ENCODE measurements at places on chromosomes 5 and 9.

DNA sequence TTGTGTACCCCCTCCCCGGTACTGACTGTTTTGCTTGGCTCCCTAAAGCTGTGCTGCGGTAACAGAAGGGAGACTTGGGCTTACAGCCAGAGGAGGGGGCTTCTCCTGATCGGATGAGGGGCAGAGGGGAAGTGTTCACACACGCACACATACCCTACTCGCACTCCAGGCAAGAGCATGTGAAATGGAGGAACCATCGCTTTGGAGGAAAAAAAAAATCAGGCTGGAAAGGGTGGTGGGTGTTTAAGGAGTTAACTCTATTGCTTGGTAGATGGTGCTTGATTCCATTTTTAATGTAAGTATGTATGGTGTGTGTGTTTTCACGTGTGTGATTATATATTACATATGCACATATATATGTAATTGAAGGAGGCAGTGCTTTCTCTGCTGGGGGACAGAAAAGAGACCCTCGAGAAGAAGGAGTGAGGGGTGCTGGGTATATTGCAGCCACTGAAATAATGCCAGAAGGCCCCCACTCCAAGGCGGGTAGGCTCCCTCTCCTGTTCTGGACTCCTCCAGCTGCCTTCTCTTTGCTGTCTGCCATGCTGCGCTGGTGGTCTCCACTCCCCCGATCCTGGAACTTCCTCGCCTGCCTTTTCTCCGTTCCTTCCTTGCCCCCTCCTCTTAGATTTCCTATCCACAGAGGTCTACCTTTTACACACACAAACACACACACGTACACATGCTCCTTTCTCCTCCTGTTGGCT is 721 bp downstream of the GRIA1 start:
- DNase-seq = no peak

GRCh38 chr5:92909602-92909962 is 671.4 kb downstream of the NR2F1-AS1 start:
- no peak for DNase-seq

DNA sequence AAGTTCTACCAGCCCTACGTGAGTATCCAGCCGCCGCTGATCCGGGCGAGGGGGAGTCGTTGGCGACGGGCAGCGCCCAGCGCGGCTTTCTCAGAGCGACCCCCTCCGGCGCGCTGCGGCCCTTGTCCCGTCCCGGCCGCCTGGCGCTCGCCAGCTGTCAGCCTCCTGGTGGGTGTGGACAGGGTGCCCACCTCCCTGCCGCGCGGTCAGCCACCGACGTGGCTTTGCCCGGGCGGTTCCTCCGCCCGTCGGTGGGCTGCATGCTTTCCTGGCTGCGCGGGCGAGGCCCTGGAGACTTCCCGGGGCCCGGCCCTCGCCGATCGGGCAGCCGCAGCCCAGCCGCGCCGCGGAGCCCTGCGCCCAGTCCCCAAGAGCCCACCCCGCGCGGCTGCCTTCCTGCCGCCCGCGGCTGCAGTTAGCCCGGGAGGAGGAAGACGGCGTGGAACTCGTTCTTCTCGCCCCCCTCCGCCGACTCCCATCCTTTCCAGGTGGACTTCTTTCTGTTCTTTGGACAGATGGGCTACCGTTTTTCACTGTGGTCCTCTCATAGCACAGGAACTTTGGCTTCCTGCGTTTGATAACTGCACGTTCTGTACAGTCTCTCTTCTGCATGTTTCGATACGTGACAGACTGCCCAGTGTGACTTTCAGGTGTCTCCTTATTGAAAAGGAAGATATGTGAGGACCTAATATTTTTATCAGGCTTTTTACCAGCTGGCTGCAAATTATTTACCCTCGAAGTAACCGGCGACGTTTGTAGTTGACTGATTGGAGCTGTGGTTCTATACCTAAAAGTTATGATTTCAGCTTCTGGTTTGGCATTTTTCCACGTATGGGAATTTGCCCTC is 577 bp downstream of the AP3S1 start:
- no peak for DNase-seq

DNA sequence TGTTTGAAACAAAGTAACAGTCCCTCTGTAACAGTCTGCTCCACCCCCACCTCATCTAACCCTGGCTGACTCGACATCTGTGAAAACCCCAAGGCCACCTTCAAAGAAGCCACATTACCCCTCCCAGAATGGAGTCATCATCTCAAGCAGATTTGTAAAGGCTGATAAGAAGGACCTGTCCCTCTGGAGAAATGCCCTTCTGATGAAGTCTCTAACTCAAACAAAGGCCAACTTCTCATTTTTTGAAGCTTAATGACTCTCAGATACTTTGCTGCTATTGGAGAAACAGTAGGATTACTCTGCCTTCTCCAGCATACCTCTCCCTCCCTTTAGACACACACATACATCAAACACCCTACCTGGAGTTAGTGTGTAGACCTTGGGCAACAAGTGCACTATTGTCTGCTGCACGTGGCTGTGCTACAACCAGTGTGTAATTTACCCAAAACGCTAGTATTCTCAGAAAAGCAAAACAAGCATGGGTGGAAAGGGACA is 5.3 kb upstream of the SUSD1 start:
- DNase-seq = no peak

DNA sequence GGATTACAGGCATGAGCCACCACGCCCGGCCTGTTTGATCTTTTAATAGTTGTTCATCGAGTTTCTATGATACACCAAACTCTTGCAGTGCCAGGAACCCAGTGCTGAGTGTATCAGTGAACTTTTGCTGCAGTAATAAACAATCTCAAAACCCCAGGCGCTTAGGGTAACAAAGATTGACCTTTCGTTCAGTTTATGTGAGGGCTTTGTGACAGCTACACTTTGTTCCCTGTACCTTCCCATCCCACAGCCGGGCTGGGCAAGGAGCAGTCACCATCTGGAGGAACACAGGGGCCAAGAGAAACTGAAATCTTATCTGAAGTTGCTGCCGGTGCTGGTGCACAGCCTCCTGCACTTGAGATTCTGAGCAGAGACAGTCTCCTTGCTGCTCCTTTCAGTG is 17.2 kb upstream of the WNK2 start:
- DNase-seq = no peak

- DNase-seq = no peak
These were observed 291.9 kb downstream of the KCTD16 start for GRCh38 chr5:144462577-144462976.

- DNase-seq = peak; percentile 61
These were observed 29.1 kb upstream of the LRRC14B start for GRCh38 chr5:162190-162564.

DNA sequence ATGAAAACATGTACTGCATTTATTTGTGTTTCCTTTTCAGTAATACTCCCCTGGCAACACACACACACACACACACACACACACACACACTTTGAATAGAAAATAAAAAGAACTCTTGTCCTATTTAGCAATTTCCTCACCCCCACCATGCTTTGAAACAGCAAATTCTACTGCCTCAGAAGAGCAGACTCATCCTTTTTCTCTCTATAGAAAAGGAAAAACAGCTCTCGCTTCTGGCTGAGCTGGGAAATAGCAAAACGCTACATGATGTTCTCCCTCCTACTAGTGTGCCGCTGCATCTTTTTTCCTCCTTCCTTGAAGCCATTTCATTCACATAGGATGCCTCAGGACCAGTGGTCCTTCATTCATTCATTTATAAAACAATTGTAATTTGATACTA is 453.6 kb downstream of the CSNK1G3 start:
- no peak for DNase-seq

DNA sequence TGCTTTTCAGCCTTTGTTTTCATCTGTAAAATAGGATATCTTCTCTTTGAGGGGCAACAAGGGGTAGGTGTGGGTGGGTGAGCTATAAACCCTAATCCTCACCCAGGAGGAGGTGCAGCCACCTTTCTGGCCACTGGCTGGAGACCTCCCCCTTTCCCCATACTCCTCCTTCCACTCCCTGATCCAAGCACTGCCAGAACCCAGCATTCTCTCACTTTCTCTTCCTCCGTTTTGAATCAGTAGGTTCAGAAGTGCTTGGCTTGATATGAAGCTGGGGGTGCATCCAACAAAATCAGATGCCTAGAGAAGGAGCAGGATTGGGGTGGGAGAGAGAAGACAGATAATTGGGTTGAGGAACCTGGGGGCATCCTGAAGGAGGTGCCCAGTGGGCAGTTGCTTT is 6.8 kb upstream of the NSD1 start:
- no peak for DNase-seq

DNA sequence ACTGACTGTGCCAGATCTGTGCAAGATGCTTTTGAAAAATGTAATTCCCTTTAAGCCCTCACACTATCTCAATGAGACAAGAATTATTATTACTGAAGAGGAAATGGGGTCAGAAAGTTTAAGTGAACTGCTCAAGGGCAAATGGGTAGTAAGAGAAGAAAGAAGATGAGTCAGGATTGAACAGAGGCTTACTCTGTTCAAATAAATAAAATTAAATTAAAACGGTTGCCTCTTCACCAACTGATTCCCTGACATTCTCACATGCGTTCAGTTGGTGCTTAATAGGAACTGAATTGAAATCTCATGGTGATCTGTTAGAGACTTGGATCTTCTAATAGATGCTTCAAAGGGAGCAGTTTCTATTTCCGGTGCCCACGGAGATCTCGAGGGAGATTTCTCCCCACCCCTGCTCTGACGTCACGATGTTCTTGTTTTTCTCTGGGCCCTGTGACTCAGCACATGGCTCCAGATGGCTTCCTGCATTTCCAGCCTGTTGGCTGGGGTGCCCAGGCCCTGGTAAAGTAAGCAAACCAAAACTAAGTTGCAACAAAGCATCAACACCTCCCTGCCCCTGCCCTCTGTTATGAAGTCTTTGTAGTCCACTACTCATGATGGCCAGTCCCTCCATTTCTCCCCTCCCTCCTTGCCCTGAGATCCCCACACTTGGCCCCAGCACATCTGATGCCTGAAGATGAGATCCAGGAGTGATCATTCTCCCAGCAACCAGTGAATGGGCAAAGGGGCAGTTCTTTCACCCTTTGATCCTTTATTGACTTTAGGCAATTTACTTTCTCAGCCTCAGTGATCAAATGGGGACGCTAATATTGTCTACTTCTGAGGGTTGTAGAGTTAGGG is 106.1 kb upstream of the CPEB4 start:
- peak; percentile 90 for DNase-seq

DNA sequence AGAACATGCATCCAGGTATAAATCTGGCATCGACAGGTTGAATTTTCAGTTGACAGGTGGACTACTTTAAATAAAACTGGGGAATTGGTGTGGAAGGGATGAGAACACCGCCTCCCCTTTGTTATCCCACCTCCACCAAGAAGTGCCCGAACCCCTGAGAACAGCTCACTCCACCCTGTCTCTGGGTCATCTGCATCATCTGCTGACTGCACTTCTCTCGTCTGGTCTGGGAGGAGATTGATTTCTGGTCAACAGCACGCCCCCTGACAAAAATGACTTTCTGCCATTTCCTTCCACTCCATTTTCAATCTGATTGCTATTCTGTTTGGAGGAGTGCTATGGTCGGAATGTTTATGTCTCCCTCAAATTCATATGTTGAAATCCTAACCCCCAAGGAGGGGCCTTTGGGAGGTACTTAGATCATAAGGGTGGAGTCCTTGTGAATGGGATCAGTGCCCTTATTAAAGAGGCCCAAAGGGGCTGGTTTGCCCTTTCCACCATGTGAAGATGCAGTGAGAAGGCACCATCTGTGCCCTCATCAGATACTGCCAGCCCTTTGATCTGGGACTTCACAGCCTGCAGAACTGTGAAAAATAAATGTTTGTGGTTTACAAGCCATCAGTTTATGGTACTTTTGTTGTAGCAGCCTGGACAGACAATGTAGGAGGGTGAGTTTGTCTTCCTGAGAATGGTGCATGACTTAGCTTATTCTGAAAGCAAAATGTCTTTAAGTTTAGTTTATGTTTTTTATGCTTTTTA is 145.7 kb downstream of the EGFLAM start:
- DNase-seq = no peak

GRCh38 chr9:5994493-5994892 is 20.9 kb downstream of the RANBP6 start:
- DNase-seq = no peak

- DNase-seq = no peak
These were observed 618.2 kb downstream of the TLE1 start for GRCh38 chr9:81071108-81071507.

GRCh38 chr5:145243016-145243415 is 592.1 kb downstream of the PRELID2 start:
- DNase-seq = no peak

DNA sequence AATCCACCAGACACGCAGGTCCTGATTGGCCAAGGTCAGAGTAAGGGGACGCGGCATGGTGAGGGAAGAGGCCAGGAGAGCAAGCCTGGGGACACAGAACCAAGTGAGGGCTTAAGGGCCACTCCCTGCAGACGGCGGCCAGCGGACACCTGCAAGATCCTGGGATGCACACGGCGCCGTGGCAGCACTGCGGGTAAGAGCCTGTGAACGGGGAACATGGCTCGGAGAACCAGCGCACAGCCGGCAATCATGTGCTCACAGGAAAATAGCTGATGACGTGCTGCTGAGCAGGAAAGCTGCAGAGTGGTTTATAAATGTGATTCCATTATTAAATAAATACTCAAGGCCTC is 27.0 kb upstream of the NSMF start:
- no peak for DNase-seq

GRCh38 chr9:20217596-20217995 is 404.7 kb downstream of the MLLT3 start:
- no peak for DNase-seq

DNA sequence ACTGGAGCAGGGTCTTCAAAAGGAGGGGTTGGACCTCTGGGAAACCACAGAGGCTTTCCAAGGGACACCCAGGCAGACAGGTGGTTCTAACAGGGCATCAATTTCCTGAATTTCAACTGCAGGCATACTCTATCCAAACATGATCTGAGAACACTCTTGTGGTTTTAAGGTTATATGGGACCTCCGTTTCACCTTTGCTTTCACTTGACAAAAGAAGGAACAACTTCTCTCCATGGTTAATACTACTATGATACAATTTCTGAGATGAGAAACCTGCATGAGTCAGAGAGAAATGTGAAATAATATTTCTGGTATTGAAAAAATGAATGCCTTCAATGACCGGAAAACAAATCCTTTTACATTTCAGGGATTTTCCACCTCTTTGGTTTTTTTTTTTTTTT is 28.0 kb upstream of the ERAP1 start:
- DNase-seq = no peak

DNA sequence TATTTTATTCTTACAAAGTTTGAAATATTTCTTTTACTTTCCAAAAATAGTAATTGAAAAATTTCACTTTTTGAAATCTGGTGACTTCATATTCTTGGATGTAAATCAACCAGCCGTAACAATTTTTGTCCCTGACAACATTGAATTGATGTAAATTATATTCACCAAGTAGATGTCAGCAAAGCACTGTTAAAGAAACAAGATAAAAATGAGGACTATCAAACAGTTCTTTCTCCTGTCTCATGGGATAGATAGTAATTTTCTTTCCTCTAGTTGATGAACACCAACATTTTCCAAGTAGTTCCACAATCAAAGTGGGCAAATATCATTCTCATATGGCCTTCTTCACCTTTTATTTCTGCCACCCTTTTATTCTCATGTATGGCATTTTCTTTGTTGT is 1461.9 kb downstream of the MAT2B start:
- DNase-seq = no peak

GRCh38 chr5:151295138-151295537 is 8.4 kb downstream of the SLC36A3 start:
- no peak for DNase-seq
